ENCODE measurements at places on chromosomes 13 and 19.

DNA sequence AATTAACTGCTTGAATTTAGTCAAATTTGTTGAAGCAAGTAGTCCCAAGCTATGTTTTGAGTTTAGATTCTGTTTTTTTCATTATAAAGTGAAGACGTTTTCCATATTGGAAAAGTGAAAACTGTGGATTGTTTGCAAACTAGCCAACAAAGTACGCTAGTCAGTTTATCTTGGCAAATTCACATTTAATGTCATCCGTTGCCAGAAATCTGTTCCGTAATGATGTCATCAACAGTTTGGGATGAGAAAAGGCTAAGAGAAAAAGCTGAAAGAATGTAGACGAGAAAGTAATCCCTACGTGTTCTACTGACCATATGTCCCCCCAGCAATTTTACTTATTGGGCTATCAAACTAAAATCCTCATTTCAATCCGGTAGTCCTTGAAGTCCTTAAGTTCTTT lies 419.6 kb downstream of the GPC6 start:
- DNase-seq = no peak

DNA sequence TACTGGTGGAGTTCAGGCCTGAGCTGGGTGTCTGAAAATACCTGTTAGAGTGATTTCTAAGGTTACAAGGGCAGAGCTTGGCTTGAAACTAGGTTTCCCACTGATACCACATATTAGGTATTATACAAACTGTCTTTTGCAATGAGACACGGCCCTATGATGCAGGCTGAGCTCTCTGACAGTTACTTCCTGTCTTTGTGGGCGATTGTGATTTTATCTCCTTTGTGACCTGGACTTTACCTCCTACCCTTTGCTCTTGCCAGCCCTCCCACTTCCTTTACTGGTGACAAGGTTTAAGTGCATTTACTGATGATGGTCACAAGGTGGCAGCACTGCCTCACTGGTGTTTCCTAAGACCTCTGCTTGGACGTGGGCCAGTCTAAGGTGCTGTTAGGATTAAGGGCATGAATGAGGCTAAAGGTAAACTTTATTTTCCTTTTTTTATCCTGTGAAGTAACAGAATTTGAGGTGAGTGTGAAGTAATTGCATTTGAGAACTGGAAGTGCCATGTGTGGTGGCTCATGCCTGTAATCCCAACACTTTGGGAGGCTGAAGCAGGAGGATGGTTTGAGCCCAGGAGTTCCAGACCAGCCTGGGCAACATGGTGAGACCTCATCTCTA lies 7.7 kb upstream of the CXCL17 start:
- peak; percentile 86 for DNase-seq

DNA sequence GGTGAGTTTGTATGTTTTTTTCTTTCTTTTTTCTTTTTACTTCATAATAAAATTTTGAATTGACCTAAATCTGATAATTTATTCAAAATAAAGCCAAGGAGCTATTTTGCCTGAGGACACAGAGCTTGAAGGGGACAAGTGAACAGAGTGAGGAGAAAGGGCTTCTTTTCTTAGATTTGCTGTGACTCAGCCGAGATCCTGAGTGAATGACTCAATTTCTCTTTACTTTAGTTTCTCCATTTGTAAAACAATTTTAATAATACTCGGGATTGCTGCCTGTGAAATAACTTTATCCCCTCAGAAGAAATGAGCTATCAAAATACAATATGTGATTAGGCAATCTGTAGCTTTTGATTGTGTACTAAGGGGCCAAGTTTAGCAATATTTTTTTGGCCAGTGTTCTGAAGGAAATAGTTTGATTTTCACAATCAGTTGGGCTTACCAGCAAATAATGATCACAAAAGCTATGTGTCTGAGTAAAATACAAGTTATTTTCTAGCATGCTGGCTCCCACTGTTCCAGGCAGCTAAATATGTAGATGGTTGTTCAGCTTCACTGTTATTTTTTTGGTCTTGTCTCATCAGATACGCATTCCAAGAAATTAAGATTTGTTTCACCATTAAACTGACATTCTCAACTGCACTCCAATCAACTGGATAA lies 437.5 kb downstream of the FGF9 start:
- peak; percentile 7 for DNase-seq

- DNase-seq = no peak
These were observed 68.1 kb downstream of the UFM1 start for GRCh38 chr13:38417727-38418126.

- no peak for DNase-seq
These were observed 22.1 kb upstream of the GGACT start for GRCh38 chr13:100610391-100611347.

DNA sequence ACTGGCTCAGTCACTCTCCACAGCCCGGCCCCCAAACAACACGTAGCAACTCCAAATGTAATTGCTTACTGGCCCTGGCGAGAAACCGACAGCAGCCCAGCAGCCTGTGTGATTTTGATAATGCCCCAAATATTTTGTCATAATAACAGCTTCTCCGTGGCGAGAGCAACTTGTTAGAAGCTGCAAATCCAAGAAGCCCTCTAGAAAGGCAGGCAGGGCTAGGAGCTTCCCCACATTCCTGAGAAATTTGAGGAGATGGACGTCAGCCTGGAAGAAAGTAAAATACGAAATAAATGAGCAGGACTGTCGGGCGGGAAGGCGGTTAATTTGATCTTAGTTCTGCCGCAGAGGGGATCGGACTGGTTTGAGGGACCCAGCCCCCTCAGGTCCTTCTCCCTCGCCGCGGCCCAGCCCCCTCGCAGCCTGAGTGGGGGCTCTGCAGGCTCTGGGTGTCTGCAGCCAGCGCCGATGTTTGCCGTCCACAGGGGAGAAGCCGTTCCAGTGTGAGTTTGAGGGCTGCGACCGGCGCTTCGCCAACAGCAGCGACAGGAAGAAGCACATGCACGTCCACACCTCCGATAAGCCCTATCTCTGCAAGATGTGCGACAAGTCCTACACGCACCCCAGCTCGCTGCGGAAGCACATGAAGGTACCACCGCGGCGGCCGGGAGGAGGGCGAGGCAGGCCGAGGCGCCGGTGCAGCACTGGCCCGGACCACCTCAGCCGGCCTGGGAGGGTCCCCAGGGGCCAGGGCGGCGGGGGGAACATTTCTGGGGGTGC lies 3.1 kb downstream of the ZIC2 start:
- DNase-seq = no peak

DNA sequence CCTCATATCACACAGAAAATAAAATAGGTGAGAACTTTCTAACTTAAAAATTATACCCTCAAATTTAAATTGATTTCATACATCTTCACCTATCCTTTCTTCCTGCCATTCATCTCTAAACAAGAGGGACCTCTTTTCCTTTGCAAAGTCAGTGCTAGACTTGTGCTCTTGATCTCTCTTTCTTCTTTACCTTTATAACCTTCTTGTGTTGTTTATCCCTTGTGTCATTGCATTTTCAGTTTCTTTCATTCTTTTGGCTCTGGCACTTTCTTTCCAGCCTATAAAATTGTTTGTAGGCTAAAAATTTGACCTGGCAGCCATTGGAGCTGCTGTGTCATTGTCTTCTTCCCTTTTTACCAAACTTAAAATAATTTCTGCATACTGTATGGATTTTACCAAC lies 190.1 kb downstream of the GPC5 start:
- DNase-seq = no peak

DNA sequence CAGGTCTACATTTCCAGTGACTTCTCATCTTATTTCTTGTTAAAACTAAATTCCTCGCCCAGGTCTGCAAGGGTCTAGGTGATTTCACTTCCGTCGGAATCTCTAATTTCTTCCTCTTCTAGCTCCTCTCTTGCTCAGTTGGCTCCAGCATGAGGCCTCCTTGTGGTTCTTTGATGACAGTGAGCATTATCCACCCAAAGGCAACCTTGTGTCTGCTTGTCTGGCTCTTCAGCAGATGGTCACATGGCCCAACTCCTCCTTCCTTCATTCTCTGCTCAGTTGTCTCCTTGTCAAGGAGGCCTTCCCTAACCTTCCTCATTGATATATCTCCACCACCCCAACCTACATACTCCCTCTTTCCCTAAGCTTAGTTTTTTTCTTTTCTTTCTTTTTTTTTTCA lies 1391.4 kb downstream of the EFNB2 start:
- DNase-seq = no peak

DNA sequence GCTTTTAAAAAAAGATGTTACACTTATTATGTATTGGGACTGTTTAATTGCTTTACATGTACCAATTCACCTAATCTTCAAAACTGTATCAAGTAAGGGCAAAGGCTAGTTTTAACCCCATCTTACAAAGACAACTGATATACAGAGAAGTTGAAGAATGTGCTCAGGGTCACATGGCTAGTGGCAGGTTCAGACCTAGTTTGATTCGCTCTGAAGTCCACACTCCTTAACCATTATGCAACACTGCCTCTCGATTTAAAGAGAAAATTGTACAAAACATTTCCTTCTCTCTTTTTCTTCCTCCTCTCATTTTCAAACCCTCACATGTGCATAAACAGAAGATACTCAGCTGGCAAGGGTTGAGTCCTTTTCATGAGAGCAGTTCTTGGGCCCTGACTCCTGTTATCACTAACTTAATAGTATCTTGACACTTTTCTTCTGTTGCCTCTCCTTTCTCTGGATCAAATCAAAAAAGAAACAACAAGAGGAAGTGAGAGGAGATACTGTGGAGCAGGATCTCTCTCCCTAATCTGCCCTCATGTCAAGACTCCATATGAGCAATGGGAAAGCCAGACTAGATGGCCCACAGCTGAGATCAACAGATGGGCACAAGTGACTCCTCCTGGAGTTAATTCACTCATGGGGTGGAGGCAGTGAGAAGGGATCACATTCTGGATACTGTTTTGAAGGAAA lies 19.0 kb upstream of the N4BP2L1 start:
- DNase-seq = no peak

- no peak for DNase-seq
These were observed 87.6 kb downstream of the MYCBP2 start for GRCh38 chr13:77239312-77239711.

- DNase-seq = no peak
These were observed 34.8 kb downstream of the DGKH start for GRCh38 chr13:42083138-42083770.

GRCh38 chr13:31530922-31531321 lies 208.4 kb upstream of the RXFP2 start:
- no peak for DNase-seq

- no peak for DNase-seq
These were observed 532.1 kb downstream of the IRS2 start for GRCh38 chr13:109254274-109254673.

DNA sequence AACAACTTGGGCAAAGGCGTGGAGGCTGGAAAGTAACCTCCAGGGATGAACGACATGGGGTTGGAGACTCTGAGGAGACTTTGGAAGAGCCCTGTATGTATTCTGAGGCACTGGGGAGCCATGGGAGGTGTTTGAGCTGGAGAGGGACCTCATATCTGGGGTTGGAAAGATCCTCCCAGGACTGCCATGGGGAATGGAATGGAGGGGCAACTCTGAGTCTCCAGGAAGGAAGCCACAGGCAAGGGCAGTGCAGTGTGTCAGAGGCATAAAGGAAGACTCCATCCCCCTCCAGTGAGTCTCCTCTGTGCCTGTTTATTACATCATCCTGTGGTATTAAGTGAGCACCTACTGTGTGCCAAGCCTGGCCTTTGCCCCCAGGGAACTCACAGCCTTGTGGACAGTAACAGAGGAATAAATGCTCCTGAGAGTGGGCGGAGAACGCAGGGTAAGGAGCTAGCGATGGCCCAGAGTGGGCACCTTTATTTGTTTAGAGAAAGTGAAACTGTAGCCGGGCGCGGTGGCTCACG lies 7.7 kb downstream of the PEAK3 start:
- no peak for DNase-seq

- no peak for DNase-seq
These were observed 289.9 kb downstream of the MYO16 start for GRCh38 chr13:108919036-108919907.

DNA sequence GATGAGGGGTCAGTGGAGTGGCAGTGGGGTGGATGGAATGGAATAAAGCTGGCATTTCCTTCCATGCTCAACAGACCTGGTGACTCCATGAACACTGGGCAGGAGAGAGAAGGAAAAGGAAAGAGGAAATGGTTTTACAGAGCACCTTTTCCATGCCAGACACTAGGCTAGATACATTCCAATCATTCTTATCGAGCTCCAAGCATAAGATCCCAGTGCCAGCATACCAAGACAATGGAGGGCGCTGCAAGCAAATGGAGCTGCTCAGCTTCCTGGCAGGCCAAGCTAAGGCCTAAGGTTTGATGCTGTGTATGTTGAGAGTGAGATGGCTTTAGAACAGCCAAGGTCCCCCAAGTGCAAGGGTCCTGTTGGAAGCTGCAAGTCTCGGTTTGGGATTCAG lies 113.2 kb downstream of the HSPH1 start:
- DNase-seq = peak; percentile 33

- DNase-seq = peak; percentile 71
These were observed 9.1 kb downstream of the ZNF653 start for GRCh38 chr19:11496391-11497163.

GRCh38 chr19:35908010-35908441 lies at the start of gene TYROBP:
TSS of gene TYROBP (minus strand) at chr19:35908295. CDS start at chr19:35908228, 67 bp downstream.
- no peak for DNase-seq

- DNase-seq = peak; percentile 57
These were observed 1.3 kb upstream of the LRCH1 start for GRCh38 chr13:46551410-46552302.

DNA sequence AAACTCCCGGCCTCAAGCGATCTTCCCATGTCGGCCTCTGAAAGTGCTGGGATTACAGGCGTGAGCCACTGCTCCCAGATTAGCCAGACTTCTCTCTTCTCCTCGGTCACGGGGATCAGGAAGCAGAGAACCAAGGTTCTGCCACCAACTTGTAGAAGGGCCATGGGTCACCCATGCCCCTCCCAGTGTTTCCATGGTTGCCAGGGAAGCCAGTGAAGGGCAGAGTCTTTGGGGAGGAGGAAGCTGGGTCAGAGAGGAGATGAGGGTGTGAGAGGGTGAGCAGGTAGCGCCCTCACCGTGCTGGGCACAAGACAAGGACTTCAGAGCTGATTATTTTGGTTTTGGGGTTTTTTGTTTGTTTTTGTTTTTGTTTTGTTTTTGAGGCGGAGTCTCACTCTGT lies 77.1 kb downstream of the GNG7 start:
- no peak for DNase-seq

DNA sequence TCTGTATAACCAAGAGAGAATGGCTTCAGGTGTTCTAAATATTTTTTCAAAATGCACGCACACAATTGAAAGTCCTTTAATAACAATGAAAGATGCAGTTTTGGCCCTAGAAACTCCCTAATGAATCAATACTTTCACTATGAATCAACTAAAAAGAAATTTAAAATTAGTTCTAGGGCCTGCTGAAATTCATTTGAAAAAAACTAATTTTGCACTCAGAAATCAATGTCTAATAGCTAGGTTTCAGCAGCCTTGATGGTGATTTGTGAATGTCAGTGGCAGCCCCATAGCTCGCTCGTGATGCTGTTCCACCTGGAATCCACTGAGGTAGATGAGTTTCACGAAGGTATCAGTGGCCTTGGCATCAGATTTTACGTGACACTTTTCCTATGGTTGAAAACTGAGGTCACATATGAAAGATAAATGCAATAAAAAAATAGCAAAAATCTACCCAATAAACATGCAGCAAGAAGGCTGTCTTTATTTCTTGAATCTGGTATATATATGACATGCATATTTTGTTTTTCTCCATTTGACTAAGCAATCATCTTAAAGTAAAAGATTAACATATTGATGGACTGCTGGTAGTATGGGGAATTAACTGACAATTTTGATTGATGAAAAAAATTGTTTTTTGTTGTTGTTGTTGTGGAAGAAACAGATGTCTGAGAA lies 141.0 kb downstream of the AKAP11 start:
- DNase-seq = no peak

Data from kidney glomerular epithelial cell (primary cell).